ENCODE measurements at places on chromosomes 4 and X.

- no peak for DNase-seq
These were observed 38.0 kb downstream of the GAK start for GRCh38 chr4:893995-894705.

- DNase-seq: peak; percentile 23
These were observed 276.5 kb upstream of the AGTR2 start for GRCh38 chrX:115894087-115894486.

- no peak for DNase-seq
These were observed 43.6 kb upstream of the DCTD start for GRCh38 chr4:182960746-182961145.

GRCh38 chr4:5758741-5759140 lies 47.7 kb downstream of the EVC start:
- peak; percentile 70 for DNase-seq

- peak; percentile 32 for DNase-seq
These were observed 9.6 kb upstream of the MTMR1 start for GRCh38 chrX:150683536-150684146.

DNA sequence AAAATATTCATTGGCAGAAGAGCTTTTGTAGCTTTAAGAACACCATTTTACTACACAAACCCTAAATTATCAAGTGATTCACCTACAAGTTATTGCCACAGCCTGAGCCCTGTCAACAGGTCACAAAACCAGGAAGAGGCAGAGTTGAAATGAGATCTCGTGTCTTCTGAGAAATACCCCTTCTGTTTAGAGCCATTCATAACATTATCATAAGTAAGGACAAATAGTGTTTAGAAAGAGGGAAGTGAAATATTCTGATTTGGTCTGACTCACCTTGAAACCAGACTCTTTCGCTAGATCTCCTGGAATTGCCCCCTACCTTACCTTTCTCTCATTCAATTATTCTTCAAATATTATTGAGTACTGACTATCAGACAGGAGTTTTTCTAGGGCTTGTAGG lies 5.9 kb downstream of the ETDB start:
- no peak for DNase-seq

GRCh38 chrX:19800821-19801374 lies 86.5 kb downstream of the SH3KBP1 start:
- no peak for DNase-seq

Measured in activated T-cell treated with anti-CD3 and anti-CD28 coated beads, Interleukin-2, amount 50 U/mL, for 72 hours (primary cell).